Fibroblast of mammary gland (primary cell): ENCODE measurements at places on chromosomes 4 and X.

DNA sequence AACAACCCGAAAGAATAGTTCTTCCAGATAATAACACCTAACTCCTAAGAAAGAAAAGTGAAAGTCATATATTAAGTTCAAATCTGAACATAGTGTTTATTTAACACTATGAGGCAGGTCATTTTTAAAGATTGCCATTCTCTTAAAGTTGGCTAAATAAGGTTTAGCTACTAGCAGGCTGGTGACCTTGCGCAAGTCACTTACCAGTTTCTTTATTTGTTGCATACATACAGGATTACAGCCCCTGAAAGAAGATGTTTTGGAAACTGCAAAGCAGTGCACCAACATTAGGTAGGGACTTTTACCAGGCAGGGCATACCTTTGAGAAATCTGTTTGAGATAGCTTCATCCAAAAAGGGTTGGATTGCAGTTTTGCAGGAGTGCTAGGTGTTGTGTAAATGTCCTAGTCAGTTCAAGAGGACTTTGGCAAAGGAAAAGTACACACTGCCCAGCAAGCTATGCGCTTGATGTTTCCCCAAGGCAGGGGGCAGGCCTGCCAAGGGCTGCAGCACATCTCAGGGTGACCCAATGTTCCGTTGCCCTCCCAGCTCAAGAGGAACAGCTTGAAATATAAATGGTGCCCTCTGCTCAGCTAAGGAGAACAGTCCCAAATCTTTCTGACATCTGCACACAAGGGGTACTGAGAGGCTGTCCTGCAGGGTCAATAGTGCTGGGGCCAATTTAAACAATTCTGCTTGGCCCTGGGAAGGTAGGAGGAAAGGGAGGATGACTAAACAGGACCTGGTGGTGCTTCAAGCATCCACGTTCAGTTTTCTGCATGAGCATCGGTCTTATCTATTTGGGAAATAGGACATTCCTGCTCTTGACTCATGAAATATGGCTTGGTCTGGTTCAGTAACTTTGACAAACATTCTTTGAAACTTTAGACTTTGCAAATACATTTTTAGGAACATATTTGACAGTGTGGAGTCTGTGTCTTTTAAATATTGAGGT lies 130.8 kb downstream of the COL4A6 start:
- DNase-seq = no peak

DNA sequence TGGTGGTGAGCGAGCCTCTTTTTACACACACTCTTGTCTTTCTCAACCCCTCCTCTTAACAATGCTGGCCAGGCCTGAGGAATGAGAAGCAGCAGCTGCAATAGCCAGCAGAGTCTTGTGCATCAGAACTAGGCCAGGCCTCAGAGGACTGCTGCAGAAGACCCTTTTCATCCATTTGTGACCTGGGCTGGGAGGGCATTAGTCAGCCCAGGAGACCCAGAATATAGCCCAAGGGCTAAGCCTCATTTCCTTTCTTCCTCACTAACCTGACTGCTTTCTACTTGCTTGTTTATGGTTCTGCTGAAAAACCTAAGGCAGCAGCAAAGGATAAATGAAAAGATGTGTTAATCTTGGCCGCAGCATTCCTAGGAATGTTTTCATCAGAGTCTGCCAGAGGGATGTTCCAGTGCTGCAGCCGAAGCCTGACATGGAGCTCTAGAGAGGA lies 254.7 kb upstream of the AR start:
- no peak for DNase-seq

DNA sequence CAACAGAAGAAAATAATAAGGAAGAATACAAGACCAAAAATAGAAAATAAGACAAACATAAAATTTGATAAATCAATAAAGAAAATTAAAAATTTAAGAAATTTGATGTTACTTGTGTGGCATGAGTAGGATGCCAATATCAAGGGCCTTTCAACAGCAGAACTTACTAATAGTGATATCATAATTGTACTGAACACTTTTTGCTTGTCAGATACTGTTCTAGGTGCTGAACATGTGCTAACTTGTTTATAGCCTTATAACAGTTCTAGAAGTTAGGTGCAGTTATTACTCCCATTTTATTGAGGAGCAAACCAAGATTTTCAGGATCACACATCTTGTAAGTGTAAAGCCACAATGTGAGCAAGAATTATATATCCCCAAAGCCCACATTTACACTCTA lies 546.0 kb upstream of the EPHA5 start:
- DNase-seq = no peak

DNA sequence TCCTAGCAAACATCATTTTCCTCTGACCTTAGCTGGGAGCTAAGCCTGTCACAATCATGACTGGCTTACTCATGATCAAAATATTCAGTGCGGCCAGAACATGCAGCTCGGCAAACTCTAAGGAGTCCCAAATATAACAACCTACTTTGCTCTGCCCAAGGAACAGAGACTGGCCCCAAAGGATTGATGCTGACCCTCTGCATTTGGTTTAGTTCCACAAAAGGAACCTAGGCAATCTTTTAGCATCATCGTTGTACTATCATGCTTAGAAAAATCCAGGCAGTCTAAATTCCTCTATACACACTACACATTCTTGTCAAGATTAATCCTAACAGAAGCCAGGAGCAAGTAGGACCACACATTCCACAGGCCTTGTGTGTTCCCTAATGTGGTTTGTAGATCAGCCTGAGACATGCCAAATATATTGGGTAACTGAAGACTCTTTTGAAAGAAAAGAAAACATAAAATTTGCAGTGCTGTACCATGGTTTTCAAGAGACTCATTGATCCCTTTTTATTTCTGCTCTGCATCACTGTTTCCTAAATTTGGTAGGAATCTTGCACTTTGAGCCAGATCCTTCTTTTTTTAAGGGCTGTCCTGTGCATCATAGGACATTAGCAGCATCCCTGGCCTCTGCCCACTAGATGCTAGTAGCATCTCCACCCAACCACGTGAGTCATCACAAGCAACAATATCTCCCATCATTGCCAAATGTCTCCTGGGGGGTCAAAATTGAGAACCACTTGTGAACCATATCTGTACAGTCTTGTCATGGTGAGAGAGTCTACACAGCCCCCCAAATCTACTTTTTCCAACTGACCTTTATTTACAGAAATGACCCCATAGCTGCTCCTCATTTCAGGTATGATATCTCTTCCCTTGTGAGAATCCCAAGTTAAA lies 17.6 kb upstream of the CC2D2A start:
- DNase-seq = peak; percentile 97

DNA sequence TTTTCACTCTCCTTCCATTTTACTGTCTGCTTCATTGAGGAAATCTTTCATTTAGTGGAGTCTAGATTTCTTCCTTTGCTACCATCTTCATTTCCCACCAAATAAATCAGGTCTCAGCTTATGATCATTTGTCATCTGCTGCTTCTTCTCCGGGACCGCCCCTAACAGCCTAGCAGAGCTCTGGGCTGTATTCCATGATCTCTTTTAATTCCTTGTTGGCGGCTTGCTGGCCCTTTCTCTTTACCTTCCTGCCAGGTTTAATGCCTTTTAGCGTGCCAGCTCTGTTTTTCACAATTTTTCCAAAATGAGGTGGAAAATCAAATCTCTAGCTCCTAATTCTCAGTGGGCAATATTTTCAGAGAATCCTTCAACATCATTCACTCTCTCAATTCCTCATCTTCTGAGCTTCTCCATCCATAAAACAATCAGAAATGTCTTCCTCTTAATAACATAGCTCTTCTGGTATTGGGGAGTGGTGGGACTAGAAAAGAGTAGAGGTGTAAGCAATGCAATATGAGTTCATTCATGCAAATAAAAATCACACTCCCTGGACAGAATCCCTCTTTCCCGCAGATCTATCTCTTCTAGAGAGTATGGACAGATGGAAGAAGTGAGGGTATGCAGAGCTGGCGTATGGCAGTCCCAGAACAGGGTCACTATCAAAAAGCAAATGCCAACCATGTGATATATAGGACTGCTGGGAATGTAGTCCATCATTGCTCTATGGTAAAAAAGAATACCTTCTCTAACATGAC lies 491.3 kb downstream of the KCNIP4 start:
- no peak for DNase-seq

GRCh38 chr4:38097818-38098217 lies 137.6 kb downstream of the PTTG2 start:
- DNase-seq = no peak

DNA sequence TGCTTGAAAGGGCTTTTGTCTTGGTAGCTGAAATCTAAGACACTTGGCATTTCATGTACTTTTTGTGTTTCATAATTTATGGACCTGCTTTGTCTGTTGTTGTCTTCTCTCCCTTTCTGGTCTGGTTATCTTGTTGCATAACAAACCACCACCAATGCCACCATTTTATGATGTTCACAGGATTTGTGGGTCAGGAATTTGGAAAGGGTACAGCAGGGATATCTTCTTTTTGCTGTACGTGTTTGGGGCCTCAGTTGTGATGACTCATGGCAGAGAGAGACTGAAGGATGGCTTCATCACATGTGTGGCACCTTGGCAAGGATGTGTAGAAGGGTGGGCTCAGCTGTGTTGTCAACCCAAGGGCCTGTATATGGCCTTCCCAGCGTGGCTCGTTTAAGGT lies 35.2 kb downstream of the KDM6A start:
- peak; percentile 48 for DNase-seq

GRCh38 chr4:48962636-48963035 lies 23.4 kb upstream of the CWH43 start:
- DNase-seq = no peak

DNA sequence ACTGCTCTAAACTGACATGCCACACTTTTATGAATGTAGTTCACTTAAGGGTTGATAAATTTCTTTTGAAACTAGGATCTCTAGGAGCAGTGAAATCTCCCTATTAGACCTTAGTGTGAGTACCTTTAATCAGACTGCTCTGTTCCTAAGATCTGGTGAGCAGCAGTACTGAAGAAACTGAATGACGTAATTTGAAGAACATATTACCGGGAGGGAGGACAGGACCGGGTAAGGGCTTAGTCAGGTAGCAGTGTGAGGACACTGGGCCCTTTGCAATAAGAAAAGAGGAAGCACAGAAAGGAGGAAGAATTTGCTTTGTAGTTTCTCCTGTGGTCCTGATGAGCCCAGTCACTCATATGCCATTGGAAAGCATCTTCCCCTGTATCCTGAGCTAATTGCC lies 255.2 kb downstream of the THOC2 start:
- DNase-seq = no peak

GRCh38 chr4:85779165-85779564 lies 304.2 kb downstream of the ARHGAP24 start:
- DNase-seq = peak; percentile 83

DNA sequence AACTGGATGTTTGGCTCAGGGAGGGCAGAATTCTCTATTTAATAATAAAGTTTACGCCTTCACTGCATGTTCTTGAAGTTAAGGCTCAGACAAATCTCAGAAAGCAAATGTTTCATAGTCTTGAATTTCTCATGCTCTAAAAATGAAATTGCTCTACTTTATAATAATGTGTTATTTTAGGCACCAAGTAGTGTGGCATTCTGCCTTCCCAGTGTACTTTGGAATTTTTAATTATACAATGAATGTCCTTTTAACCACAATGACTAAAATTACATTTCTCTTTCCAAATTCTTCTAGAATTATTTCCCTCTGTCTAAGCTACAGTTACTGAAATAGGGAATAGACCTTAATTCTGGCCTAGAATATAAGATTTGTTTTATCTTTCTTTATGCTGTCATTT lies 97.9 kb upstream of the PDE5A start:
- DNase-seq = no peak

GRCh38 chr4:102466298-102466697 lies 34.9 kb upstream of the NFKB1 start:
- peak; percentile 47 for DNase-seq

- no peak for DNase-seq
Observed at GRCh38 chr4:67575232-67576058, 16.9 kb downstream of the STAP1 start.

GRCh38 chr4:82652062-82652461 lies 90.3 kb upstream of the TMEM150C start:
- DNase-seq = peak; percentile 33

DNA sequence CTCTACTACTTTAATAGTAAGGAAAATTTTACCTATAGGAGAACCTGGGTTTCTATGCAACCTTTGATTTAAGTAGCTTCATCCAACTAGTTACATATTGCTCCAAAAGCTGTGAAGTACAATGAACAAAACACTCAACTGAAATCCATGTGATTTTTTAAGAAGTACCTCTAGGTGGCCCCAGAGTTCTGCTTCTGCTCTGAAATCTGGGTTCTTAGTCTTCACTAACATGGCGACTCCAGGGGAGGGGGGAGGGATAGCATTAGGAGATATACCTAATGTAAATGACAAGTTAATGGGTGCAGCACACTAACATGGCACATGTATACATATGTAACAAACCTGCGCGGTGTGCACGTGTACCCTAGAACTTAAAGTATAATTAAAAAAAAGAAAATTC lies 73.4 kb upstream of the MAGEB2 start:
- peak; percentile 50 for DNase-seq

DNA sequence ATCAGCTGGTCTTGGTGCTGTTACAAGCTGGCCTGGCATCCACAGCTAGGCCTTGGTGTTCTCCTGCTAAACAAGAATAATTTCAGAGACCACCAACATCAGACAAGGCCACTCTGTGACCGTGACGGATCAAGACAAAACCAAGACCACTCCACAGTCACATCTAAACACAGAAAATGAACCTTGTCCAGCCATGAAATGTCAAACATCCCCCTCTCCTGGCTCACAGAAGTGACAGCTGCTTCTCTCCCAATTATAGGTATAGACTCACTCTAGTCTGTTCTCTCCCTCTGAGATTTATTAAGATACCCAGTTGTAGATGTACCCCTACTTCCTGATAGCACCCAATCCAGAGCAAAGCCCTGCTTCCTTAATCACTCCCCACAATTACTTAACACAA lies 40.4 kb downstream of the EFHC2 start:
- DNase-seq = no peak

DNA sequence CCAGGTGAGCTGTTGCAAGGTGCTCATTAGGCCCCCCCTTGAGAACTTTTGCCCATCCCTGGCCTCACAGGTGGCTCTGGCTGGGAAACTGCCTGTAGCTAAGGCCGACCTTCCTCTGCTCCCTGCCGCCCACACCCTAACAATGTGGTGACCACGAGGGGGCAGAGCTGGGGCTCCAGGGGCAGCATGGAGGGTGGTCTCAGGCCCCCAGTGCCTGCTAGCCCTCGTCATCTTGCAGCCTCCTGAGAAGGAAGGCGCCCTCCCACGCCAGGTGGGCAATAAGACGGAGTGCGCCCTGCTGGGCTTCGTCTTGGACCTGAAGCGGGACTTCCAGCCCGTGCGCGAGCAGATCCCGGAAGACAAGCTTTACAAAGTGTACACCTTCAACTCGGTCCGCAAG lies 32.4 kb downstream of the ATP2B3 start:
- DNase-seq = no peak

- peak; percentile 26 for DNase-seq
Observed at GRCh38 chrX:108020631-108021030, 24.2 kb upstream of the VSIG1 start.

GRCh38 chr4:185358514-185358913 lies 37.2 kb downstream of the LRP2BP start:
- no peak for DNase-seq

- DNase-seq = peak; percentile 30
Observed at GRCh38 chr4:64713256-64713840, 304.1 kb upstream of the TECRL start.

DNA sequence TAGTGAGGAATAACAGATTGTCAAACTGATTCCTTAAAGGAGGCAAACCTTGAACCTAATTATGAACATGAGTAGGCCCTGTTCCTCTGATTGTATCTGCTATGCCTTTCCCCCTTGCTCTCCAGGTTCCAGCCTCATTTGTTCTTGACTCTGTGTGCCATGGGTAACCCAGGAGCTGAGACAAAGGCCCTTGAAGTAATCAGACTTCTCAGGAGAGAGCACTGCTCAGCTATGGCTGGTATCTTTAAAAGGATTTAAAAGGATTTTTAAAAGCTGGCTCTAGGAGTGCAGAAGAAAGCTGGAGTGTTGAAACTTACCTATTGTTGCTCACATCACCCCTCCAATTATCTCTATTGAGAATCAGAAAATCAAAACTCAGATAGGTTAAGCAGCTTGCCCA lies 1565.5 kb upstream of the AGA start:
- DNase-seq = no peak
